DMS79 treated with DMSO at 0.1 percent for 48 hours (cell line): ENCODE measurements at places on chromosomes 3 and 15.

DNA sequence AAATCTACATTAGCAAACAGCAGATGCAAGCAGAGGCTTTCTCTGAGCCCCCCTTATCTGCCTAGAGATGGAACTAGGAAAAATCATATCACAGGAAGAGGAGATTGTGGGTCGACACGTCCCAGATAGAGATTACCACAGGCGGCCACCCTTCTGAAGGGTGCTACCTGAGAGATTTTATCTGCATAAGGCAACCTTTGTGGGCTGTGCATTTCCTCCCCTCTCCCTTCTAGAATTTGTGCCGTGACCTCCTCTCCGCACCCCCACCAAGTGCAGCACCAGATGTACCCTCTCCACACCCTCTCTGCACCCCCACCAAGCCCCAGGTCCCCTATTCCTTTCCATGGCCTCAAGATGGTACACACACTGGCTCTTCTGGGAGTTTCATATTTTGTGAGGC lies 27.4 kb downstream of the METTL6 start:
- DNase-seq, result no peak

DNA sequence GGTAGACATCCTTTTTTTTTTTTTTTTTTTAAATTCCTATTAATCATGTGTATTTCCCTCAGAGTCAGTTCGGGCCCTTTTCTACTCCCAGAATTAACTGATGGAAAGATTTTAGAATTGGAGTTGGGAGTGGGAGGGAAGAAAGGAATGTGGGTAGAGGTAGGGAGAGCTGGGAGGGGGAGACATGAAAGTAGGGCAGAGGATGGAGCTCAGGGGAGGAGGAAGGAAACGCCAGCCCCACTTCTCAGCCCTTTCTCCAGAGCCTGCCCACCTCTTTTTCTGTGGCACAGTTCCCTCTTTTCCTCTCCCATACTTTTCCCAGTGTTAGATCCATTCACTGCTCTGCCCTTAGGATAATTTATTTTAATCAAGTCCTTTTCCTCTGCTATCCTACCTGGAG lies 129.4 kb downstream of the VPS8 start:
- DNase-seq, result no peak

DNA sequence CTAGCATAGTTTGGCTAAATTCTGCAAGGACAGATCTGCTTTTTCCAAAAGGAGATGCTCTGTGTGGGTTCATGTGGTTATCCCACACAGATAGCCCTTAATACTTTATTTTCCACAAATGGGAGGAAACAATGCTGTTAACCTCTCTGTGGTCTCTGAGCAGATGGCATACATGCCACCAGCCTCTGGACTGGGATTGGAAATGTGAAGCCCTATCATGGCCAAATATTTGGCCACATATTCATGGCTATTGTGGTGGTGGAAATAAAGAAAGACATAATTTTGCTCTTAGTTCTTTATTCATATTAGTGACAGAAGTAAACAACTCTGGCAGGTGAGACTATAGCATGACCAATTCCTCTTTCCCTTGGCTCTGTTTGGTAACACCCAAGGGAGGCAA lies 726.2 kb downstream of the ROBO1 start:
- DNase-seq, result no peak

- DNase-seq, result peak; percentile 78
Observed at GRCh38 chr3:127887321-127887720, 27.7 kb upstream of the KBTBD12 start.

DNA sequence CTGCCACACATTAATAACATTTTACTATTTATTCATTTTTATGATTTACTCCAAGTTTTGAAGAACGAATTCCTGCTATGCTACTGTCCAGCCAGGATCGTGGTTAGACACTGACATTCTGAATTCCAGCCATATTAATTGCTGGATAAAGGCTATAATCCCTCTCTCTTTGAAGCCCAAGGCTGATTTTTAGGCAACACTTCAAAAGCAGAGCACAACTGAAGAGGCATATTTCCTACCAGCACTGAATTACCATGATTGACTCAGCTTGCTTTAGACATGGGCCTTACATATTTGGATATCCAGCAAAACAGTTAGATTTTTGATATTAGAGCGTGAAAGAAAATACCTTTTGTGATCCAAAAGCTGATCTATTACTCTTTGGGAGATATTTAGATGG lies 205.0 kb downstream of the ZIC1 start:
- DNase-seq, result no peak

DNA sequence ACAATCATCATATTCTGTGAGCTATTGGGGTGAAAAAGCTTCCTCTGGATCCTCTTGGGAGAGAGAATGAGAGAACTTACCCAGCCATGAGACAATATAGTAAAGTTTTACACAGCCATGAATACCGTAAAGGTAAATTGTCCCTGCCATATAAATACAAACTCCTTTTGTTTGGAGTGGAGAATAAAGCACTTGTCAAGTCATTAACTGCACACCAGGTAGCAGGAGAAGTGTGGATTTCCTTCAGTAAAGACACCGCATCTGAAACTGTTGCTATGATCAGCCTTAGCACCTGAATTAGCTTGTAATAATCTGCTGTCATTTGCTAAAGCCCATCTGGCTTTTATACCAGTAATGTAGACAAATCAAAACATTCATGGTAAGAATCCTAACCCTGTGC lies 336.6 kb upstream of the SLCO3A1 start:
- DNase-seq, result peak; percentile 7

GRCh38 chr3:122964811-122965210 lies 62.8 kb downstream of the SEMA5B start:
- no peak for DNase-seq

- no peak for DNase-seq
Observed at GRCh38 chr15:80157215-80157614, 4.4 kb downstream of the FAH start.

DNA sequence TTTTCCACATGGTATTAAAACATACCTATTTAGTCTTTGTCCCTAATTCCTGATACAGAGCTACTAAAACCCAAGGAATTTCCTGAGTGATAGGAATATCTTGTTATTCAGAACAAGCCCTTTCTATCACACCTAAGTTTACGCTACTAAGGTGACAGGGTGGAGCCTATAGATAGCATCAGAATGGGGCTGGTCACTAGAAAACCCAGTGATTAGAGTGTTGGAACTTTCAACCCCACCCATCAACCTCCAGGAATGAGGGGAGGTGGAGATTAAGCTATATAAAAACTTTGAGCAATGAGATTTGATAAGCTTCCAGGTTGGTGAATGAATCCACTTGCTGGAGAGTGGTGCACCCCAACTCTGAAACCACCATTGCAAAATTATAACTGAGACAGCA lies 62.1 kb upstream of the RNU6-1 start:
- no peak for DNase-seq

GRCh38 chr3:82498186-82498585 lies 736.7 kb upstream of the GBE1 start:
- DNase-seq, result no peak

DNA sequence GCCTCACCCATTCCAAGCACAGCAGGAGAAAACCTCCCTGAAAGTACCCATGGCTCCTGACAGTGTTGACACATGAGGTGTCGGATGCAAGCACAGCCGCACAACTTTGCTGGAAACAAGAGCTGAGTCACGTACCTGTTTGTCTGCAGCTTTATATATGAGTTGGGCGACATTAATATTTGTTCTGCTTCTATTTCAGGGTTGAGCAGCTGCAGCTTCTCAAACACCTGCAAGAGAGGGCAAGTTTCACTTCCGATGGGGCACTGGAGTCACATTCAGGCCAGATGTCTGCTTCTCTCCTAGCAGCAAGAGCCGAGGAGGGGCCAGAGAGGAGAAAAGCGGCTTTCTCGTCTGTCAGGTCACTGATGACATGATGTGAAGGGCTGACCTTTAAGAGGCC lies 88.0 kb downstream of the NUP210 start:
- no peak for DNase-seq

DNA sequence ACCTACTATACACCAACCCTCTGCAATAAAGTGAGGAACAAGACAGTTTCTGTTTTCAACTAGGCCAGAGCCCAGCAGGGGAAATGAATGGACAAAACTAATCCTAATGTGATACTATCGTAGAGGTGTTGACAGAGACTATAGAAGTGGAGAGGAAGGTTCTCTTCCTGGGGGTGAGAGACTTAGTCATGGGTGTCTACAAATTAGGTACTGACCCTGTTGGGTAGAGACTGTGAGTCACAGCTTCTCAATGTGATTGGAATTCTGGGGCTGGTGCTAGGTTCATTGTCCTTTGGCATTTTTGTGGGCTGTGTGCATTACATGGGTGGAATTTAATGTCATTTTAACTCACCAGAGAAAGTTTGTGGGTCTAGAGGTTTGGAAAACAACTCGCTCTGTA lies 79.3 kb downstream of the ADAMTSL3 start:
- DNase-seq, result no peak

DNA sequence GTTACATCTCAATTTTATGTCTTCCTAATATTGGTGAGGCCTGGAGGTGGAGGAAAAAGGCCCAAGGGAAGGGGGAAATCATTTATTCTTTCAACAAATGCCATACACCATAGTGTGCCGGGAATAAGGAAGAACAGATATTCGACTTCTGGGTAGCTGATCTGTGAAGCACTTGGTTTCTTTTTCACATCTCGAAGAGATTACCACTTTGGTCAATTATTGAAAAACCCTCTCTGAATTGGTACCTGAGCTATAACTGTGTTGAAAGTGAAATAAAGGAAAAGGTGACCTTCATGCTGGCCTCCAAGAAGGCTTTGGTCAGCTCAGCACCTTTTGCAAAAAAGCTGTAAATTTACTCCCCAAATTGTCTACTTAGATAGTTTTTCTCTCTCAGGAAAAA lies 14.2 kb upstream of the MB21D2 start:
- DNase-seq, result no peak

DNA sequence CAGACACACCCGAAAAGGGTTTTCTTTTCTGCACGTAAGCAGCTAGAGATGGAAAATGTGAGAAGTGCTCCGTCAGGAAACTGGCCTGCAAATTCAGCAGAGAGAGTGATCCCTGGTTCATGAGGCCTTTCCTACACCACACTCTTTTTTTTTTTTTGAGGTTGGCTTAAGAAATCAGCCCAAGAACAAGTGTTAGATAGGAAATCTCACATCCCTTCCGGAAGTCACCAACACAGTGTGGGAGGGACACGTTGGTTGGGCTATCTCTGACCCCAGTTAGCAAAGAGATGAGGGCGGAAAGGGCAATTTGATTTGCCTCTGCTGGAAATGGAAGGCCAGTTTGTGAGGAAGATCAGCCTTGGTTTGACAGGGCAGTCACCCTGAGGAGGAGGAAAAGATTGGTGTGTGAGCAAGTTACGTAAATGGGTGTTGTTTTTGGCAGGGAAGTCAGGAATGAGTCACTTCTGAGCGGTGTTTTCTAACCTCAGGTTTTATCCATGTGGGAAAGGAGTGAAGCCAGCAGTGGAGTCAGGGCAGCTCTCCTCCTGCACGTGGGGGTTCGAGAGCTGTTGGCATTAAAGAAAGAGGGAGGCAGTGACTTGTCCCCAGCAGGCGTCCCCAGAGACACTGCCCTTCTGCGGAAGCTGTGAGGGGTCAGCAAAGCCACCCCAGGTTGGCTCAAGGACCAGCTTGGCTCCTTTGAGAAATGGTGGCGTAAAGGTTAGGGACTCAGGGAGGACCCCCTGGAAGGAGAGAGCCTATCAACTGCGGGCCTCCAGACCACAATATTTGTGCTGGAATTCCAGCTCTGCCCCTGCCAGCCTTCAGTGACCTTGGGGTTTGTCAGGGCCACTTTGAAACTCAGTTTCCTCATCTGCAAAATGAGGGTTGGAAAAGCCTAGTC lies 237.6 kb upstream of the BHLHE40 start:
- no peak for DNase-seq

DNA sequence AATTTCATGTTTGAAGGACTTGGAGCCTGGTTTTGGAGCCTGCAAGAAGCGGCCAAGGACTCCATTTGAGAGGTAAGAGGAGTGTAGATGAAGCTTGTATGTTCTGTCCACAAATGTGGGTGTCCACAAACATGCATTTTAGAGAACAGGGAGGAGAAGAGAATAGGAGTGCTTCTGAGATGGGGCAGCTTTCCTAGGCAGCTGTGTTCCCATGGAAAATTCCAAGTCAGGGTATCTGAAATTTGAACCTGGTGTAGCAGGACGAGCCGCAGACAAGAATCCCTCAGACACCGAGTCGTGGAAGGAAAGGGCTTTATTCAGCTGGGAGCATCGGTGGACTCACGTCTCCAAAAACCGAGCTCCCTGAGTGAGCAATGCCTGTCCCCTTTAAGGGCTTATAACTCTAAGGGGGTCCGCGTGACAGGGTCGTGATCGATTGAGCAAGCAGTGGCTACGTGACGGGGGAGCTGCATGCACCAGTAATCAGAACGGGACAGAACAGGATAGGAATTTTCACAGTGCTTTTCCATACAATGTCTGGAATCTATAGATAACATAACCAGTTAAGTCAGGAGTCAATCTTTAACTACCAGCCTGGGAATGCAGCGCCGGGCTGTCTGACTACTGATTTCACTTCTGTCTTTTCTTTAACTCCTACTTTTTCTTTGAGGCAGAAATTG lies 71.4 kb upstream of the WDR72 start:
- no peak for DNase-seq

GRCh38 chr3:89617706-89618105 lies 510.3 kb downstream of the EPHA3 start:
- no peak for DNase-seq

DNA sequence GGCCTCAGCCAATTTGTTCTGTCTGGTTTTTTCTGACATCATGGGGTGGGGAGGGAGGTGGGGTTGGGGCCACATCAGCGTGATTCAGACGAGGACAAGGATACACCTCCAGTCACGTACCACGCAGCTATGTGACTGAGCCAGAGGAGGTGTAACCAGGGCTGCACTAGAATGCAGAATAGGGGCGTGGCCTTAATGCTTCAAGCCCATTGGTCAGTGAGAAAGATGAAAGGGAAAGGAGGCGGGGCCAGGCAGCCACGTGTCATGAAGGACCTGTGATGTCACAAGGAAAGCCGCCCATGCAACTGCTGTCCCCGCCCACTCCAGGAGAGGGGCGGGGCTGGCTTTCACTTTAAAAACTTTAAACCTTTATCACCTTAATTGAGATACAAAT lies at the start of gene GOLGA6L2:
GOLGA6L2 (minus strand) TSS at position 137 of the 394 bp plus-strand sequence; CDS start at position 75, 62 bp downstream.
- no peak for DNase-seq

GRCh38 chr3:197959891-197960693 lies at the start of gene LMLN:
Gene LMLN, plus strand, starts transcription at chr3:197960217. Its CDS starts 29 bp downstream, at chr3:197960246.
- peak; percentile 97 for DNase-seq

DNA sequence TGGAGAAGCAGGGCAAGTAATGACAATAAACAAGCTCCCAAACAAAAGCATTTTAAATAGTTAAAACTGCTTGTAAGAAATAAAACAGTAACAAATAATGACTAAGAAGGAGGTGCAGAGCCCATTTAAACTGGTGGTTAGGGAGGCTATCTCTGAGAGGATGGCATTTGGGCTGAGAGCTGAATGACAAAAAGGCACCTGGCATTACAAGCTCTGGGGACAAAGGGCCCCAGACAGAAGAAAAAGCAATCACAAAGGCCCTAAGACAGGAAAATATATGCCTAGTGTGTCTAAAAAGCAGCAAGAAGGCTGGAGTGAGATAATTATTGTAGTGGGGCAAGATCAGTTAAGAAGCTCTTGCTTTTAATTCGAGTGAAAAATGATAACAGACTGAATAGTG lies 9.6 kb downstream of the TMEM39A start:
- DNase-seq, result no peak

DNA sequence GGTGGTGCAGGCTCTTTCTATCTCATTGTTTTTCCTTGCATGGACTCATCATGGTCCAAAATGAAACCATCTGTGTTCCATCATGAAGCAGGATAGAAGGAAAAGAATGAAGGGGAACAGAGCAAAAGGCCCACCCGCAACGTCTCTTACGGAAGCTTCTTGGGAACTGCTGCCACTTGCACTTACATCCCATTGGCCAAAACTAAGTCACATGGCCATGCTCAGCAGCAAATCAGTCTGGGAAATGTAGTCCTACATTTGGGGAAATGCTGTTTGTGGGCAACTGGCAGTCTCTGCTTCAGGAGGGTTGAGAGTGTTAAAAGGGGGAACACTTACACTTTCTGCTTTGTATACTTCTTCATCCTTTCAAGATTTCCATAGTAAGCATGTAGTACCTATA lies 191.6 kb downstream of the SV2B start:
- DNase-seq, result no peak
